ENCODE measurements at places on chromosomes 11 and 22. TPM values are rescaled to one million over a fixed set of nuclear protein-coding genes. Genes with fewer than 3 reads are reported as not detected.

CCDC34 gene
- total RNA-seq, result 2.4 TPM

CBX6 gene
- total RNA-seq, result 65.6 TPM

C11orf97 gene
- total RNA-seq, result not detected

AQP11 gene
- total RNA-seq, result 0.22 TPM

GRCh38 chr11:62439785-62440602 lies 21.2 kb downstream of the SCGB1A1 start:
- no peak for DNase-seq

DNA sequence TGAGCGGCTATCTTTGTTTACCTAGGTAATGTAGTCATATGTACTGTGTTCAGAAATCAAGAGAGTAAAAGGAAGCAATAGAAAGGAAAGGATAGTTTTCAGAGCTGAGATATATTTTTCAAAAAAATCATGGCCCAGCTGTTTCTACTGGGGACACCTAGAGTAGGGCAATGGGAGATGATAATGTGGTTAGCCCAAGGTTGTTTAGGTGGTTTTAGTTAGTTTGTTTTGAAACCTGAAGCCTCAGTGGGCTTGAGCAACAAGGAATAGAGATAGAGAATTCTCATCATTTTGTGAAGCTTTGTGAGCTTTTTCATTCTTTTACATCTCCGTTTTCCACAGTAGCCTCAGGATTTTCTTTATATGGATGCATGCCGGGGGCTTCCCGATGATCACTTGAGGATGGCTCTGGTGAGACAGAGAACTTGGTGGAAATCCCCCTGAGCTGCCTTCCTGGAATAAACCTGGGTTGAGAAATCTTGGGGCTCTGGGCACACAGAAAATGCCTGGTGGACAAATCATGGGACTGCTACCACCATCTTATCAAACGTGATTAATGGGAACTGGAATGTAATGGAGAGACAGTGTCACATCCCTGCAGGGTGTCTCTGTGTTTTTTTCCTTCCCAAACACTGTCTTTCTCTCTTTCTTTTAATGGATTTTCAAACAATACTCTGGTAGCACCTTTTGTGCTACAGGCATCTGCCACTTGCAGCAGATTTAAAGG lies 49.0 kb downstream of the ARHGAP42 start:
- no peak for DNase-seq

DNA sequence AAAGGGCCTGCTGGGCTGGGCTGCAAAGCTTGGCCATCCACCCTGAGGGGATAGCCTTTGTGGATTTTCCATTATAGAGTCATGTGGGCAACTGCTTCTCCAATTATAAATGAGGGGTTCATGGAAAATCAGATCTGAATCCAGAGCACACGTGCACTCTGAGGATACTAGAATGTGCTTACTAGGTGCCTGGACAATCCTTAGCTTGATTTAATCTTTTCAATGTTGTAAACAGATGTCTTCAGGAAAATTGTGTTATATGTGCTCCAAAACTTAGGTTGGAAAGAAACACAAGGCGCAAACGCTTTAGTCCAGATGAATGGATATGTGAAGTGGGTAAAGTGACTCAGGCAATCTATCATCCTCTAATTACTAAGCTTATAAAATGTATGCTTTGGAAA lies 92.0 kb downstream of the SLC17A6 start:
- DNase-seq, result no peak

DNA sequence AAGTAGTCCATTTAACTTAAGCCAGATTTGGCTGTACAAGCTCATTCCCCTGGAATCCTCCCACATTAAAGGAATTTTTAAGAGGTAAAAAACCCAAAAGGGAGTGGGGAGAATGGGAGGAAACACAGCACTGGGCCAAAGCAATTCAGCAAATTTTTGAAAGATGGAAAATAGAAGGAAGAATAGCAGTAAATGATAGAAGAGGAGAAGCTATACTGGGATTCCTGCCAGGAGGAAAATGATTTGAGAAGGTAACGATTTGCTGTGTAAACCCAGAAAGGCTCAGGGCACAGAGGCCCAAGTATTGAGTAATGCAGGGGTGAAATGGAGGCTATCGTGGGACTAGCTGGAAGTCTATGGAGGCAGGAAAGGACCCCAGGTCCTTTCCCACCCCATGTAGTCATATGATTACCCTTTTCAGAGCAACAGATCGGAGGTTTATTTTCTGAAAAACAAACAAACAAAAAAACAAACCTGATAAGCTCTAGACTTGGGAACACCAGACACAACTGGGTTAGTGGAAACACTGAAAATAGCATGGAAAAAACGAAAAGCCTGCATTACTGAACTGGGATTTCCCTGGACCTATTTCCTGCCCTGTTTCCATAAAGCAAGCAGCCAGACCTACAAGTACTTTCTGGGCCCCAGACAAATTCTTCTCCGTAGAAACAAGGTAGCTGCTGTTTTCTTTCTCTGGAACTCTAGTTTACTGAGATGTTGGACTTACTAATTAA lies 140.0 kb downstream of the SWAP70 start:
- no peak for DNase-seq

DNA sequence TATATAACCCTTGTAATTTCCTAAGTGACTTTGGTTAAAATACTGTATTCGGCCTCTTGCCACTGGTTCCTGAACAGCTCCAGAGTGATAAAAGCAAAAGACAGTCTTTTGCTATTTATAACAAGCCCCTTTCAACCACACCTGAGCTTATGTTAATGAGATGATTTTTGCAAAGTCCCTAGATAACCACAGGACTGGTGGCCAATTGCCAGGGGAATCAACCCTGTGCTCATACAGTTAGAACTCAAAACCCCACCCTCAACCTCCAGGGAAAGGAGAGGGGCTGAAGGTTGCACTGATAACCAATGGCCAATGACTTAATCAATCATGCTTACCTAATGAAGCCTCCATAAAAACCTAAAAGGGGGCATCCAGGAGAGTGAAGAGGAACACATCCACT lies 77.9 kb downstream of the SIK3 start:
- no peak for DNase-seq

DNA sequence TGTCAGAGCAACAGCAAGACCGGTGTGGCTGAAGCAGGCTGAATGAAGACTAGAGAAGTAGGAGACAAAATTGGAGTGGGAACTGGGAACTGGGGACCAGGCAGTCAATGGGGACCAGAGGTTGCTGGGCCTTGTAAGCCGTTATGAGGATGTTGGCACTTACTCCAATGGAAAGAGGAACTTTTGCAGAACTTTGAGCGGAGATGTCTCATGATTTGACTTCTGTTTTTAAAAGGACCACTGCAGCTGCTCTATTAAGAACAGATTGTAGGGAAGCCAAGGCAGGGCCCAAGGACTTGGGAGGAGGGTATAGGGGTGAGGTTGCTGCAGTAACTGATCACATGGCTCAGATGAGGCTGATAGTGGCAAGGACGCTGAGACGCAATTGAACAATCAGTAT lies 34.2 kb downstream of the IL18 start:
- no peak for DNase-seq

- no peak for DNase-seq
These were observed 86.8 kb downstream of the GALNT18 start for GRCh38 chr11:11534981-11535380.

- DNase-seq, result no peak
These were observed 12.0 kb upstream of the PAX6 start for GRCh38 chr11:31822927-31823643.
